ENCODE measurements at places on chromosomes 5 and 9. TPM values are rescaled to one million over a fixed set of nuclear protein-coding genes. Genes with fewer than 3 reads are reported as not detected.

Gene SV2C
- 0.60 TPM for polyA plus RNA-seq

DNA sequence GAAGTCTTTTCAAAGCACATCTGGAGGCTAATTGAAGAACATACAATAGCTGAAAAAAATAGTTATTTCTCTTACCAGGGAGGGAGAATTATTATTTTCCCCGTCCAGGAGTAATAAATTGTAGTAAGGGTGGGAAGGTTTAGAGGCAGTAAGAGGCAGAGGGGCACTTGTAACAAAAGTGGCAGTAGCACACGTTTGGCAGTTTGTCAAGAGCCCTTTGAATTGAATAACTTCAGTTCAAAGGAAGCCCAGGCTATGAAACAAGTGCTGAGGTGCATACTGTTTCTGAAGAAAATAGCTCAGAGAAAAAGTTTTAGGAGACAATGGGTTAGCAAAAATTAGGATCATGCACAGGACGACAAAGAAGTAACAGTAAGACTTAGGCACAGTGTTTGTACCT lies 451.3 kb downstream of the LRRC70 start:
- no peak for DNase-seq

DNA sequence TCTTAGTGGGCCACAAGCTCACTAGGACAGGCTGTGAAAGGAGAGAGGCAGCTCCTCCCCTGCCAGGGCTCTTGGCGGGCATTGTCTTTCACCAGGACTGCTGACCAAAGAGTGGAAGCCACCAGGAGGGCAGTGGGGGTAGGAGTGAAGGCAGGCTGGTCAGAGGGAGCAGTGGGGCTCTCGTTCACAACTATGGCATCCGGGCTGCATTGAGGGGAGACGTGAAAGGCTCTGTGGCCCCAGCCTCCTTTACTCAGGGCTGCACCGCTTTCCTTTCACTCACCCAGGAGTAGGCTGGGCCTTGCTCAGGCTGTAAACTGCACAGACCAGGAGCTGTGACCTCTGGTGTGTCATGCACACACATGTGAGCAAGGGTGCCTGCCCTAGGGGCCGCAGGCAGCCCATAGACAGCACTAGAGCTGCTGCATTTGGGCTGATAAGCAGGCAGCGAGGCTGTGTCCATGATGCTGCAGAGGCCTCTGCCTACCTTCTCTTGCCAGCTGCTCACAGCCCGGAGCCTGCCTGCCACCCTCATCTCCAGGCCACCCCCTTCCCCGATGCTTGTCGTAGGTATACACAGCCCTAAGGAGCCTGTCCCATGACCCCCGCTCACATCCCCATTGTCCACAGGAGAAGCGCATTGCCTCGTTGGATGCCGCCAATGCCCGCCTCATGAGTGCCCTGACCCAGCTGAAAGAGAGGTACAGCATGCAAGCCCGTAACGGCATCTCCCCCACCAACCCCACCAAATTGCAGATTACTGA lies 130.4 kb downstream of the DAB2IP start:
- DNase-seq: no peak

DNA sequence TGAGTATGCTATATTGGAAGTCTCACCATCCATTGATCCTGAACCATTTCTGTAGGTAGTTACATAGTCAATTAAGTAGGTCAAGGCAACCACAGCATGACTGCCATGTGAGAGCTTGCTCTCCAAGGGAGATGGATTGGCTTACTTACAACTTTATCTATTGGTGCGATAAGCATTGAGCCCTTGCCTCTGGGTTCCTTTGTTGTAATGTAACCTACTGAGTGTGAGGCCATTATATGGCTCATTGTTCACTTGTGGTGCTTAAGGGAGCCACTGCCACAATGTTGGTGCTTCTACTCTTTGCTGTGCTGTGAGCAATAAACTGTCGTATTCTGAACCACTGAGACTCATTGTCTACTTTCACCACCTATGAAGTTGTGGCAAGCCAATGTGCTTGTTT lies 510.6 kb upstream of the ITGA1 start:
- DNase-seq: no peak
